ENCODE measurements at places on chromosomes 7 and 10.

- no peak for DNase-seq
Observed at GRCh38 chr7:151671514-151671913, 151.8 kb upstream of the RHEB start.

- no peak for DNase-seq
Observed at GRCh38 chr7:116726149-116726548, 54.2 kb downstream of the MET start.

GRCh38 chr10:3222626-3223025 lies 50.0 kb upstream of the PITRM1 start:
- no peak for DNase-seq

GRCh38 chr7:37336259-37336658 lies 112.4 kb downstream of the ELMO1 start:
- no peak for DNase-seq

DNA sequence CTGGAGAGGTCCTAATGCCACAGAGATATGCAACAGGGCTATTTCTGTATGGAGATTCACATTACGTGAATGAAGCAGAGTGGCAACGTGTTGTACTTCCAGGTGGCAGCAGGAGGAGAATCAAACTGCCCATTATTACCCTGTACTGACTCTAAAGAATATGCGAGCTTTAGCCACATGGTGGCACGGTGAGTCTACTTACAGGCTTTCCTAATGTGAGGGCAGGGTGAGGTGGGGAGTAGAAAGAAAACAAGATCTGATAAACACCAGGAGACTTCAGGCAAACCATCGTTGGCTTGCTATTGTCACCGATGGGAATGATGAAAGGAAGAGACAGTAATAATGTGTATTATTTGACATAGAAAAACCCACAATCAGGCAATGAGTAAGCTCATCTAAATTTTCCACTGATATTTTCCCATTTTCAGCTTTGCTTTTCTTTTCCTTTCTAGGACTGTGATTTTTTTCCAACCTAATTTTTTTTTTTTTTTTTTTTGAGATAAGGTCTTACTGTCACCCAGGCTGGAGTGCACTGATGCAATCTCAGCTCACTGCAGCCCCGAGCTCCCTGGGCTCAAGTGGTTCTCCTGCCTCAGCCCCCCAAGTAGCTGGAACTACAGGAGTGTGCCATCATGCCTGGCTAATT lies 164.3 kb downstream of the BTAF1 start:
- DNase-seq = peak; percentile 86

DNA sequence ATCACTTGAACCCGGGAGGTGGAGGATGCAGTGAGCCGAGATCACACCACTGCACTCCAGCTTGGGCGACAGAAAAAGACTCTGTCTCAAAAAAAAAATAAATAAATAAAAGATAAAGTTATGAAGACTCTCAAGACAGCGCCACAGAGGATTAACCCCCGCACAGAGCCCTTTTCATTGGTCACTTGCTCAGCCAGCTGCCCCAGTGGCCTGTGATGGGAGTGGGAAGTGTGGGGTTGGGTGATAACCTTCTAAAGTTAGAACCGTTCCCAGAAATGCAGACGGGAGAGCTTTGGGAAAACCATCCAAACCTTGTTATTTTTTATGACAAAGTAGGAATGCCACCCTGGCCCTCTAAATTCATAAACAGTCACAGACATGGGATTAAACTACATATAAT lies 57.4 kb downstream of the PARP12 start:
- DNase-seq = no peak
